Stimulated activated CD4-positive, alpha-beta T cell treated with anti-CD3 and anti-CD28 coated beads, Interleukin-1b, Interleukin-23, amount 100 ng/mL, for 24 hours (primary cell): ENCODE measurements at places on chromosomes 3 and 15.

DNA sequence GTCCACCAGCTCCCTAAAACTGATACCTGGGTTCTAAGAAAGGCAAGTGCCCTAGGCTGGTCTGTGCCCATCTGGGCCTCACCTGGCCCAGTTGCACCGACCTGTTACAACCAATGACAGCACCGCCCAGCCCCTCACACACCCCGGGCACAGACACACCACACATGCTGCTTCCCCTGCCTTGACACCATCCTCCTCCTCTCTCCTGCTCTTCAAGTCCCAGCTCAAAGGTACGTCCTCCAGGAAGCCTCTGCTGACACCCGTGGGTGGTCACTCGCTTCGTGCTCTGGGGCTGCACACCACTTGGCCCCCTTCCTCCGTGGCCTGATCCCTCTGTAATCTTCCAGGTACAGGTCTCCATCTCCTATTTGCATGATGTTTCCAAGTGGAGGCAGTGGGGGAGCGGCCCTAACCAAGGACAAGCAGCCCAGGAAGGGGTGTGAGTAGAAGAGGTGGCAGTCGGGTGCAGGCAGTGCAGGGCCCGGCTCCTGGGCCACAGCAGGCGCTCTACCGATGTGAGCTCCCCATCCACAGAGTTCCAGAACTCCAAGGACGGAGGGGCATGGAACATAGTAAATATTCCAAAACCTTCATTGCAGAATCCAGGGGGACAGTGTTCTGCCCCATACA lies 144.6 kb downstream of the NUP210 start:
- no peak for DNase-seq

DNA sequence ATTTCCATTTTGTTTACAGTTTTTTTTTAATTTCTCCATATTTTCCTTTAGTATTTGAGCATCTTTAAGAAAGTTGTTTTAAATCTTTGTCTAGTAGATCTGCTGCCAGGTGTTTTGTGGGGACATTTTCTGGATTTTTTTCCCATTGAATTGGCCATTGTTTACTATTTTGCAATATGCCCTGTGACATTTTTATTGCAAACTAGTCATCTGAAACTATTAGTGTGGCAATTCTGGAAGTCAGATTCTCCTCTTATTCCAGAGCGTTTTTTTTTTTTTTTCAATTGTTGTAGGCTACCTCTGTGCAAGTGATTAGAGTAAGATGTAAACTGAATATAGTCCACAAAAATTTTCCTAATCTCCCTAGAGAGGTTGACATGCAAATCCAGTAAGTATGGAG lies 334.2 kb downstream of the PYDC2 start:
- no peak for DNase-seq

DNA sequence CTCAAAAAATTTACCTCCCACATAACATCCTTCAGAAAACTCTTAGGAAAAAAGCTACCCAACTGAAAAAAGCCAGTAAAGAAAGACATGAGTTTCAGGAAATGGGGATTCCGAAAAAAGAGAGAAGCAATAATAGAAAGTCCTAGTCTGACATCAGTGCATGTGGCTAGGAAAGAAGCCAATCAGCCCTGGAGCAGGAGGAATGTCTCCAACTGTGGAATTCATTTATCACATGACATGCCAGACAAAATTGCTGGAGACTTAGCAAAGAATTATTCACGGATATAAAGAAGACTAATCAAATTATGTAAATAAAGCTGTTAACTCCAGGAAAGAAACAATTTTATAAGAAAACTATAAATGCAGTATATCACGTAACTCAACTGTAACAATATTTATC lies 258.9 kb upstream of the RARB start:
- no peak for DNase-seq

DNA sequence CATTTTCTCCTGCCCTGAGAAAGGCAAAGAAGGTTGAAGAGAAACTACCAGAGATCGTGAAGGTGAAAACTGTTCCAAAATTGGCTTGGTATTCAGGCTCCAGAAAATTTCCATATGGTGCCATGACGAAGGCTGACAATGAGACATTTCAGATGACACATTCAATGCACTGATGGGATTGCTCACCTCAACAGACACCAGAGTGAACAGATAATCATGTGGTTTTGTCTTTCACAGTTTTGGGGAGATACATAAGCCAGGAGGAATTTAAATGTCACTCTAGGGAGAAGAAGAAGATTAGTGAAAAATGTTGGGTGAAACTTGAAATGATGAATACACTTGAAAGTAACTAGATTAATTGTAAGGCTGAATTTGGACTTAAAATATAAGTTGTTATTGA lies 339.7 kb upstream of the EPHA3 start:
- DNase-seq: no peak

GRCh38 chr3:116005404-116005803 lies 382.1 kb downstream of the GAP43 start:
- no peak for DNase-seq

- DNase-seq: no peak
Measured at GRCh38 chr3:179921500-179921899, 115.2 kb downstream of the PEX5L start.
